ENCODE measurements at places on chromosomes 11 and 22.

GRCh38 chr22:37569009-37569920, 9.0 kb downstream of the CDC42EP1 start:
- DNase-seq, result no peak

DNA sequence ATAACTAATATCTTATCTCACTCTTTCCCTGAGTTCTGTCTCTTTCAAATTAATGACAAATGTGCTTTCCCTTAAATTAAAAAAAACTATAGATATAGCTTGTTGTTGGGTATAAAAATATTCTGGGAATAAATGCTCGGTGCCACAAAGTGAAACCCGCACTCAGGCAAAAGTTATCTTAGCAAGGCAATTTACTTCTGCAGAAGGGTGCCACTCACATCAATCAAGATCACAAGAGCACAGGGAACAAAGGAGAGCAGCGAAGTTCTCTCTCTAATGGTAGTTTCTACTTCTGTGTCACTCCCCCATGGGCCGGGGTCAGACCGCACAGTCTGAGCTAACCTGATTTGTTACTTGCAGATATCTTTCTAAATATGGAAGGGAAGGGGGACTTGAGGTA, 4.7 kb upstream of the OR52N2 start:
- DNase-seq, result no peak

DNA sequence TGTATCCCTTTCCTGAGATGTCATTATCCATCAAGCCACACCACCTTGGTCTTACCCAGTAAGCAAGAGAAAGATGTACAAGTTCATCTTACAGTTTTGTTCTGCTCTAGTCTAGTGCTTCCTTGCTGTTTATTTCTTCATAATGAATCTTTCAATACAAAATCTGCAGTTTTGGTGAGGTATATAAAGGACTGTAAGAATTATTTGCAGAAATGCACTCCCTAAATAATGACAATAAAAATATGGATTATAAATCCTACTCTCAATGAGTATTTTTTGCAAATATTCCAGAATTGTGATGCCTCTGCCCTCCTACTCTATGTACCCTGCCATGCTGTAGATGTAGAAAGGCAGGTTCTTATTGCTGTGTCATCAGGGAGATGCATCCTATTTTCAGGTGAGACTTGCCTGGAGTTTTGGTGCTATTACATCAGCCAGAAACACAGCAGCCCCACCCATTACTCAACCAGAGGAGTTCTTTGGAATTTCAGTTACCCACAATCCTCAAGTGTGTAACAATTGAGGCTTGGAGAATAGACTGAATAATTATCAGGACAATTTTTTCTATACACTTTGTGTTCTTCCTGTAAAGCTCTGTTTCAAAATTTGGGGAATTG, at the start of gene OR10S1:
OR10S1 (minus strand) TSS at position 51 of the 617 bp plus-strand sequence. CDS start 117 bp downstream, outside the sequence.
- no peak for DNase-seq

GRCh38 chr22:44586999-44587736, 89.1 kb upstream of the RTL6 start:
- DNase-seq, result no peak

GRCh38 chr11:19840961-19841360, 128.3 kb downstream of the NAV2 start:
- DNase-seq, result no peak

DNA sequence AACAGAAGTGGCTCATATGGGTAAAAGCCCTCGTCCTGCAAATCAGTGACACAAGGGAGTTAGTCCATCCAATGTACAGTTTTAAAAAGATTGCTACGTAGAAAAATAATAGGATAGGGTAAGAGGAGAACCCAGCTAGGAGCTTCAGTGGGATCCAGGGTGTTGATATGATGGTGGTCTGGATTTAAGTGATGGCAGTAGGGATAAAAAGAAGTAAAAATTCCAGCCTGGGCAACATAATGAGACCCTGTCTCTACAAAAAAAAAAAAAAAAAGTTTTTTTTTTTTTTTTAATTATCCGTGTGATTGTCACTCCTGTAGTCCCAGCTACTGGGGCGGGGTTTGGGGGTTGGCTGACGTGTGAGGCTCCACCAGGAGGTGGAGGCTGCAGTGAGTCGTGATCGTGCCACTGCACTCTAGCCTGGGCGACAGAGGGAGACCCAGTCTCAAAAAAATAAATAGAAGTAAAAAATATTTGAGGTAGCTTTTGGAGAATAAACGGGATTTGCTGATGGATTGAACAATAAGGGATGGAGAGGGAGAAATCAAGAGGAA, 7.0 kb upstream of the L3MBTL2 start:
- no peak for DNase-seq

GRCh38 chr22:27538666-27539065, 262.9 kb downstream of the MN1 start:
- DNase-seq, result no peak

DNA sequence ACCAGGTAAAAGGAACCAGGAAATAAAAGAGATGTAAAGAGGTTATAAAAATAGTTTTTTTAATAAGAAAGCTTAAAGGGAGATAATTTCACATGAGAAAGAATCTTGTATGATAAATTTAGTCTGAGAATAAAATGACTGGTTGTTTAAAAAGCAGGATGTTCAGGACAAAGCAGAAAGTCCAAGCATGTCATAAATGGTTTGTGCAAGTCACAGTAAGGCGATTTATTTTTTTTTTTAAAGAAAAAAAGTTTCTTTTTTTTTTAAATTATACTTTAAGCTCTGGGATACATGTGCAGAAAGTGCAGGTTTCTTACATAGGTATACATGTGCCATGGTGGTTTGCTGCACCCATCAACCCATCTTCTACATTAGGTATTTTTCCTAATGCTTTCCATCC, 30.8 kb downstream of the GLYATL2 start:
- no peak for DNase-seq

DNA sequence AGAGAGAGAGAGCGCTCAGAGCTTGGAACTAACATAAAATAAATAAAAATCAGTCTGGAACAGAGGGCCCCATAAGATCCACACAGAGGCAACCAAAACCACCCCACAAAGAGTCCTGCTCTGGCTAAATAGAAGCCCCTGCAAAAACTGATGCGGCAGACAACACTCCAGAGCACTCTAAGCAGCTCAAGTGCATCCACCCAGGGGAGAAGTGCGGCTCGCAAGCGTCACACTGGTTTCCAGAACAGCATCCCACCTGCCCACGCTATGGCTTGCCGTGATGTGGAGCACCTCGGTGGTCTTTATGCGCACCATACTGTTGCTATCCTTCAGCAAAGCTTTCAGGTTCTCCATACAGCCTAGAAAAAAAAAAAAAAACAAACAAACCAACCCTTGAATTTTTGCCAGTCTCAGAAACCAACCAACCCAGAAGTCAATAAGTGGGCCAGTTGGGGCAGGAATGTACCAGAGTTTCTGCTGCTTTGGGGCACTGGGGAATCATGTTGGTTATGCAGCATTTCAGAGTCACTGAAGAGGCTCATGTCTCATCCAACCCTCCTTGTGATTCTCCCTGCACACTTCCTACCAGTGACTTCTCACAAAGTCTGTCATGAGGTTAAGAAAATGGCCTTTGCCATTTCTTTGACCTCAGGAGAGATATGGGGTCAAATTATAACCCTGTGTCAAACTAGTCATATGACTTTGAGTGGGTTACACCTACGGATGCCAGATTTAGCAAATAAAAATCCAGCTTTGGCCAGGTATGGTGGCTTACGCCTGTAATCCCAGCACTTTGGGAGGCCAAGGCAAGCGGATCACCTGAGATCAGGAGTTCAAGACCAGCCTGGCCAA, 3.0 kb downstream of the RSPH14 start:
- DNase-seq, result no peak

- DNase-seq, result no peak
Measured at GRCh38 chr11:83116015-83116641, 40.8 kb upstream of the PCF11 start.
